ENCODE measurements at places on chromosomes 16 and 17.

DNA sequence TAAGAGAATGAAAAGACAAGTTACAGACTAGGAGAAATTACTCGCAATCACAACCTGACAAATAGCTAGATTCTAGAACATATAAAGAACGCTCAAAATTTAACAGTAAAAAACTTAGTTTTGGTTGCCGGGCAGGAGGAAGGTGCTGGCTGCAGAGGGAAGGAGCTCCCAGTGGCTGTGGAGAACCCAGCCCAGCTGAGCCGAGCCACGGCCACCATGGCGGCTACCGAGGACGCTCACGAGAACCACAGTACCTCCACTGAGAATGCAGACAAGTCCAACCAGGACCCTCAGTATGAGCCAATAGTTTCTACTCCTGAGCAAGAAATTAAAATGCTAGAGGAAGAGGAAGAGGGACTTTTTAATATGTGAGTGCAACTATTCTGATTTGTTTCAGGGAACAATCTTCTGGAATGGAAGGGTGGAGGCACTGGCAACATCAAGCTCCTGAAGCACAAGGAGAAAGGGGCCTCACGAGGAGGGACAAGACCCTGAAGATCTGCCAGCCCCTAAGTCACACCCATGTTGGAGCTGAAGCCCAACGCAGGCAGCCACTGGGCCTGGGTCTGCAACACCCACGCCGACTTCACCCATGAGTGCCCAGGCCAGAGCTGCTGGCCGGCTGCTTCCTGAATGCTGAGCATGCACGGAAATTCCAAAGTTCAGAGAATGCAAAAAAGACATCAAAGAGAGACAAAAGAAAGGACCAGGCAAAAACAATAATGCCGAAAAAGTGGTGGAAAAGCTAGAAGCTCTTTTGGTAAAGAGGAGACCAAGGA lies 55.0 kb downstream of the DNAH17 start:
- no peak for DNase-seq

DNA sequence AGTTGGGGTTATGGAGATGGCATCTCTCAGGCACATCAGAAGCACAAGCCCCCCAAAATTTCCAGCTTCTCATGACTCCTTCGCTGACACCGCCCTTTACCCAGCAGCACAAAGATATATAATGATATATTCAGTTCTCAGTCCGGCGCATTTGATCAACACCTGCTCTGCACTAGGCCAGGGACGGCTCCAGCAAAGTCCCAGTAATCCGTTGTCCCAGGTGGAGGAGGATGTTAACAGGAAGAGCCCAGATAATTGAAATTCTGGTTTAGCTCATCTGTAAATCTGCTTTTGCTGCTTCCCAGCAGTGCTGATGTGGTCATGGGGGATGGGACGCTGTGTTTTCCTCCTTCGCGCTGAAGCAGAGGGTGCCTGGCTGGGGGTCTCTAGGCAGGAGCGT lies 131.5 kb downstream of the OR1D5 start:
- no peak for DNase-seq

GRCh38 chr17:50946223-50946890 lies 80.2 kb upstream of the TOB1 start:
- DNase-seq: no peak

DNA sequence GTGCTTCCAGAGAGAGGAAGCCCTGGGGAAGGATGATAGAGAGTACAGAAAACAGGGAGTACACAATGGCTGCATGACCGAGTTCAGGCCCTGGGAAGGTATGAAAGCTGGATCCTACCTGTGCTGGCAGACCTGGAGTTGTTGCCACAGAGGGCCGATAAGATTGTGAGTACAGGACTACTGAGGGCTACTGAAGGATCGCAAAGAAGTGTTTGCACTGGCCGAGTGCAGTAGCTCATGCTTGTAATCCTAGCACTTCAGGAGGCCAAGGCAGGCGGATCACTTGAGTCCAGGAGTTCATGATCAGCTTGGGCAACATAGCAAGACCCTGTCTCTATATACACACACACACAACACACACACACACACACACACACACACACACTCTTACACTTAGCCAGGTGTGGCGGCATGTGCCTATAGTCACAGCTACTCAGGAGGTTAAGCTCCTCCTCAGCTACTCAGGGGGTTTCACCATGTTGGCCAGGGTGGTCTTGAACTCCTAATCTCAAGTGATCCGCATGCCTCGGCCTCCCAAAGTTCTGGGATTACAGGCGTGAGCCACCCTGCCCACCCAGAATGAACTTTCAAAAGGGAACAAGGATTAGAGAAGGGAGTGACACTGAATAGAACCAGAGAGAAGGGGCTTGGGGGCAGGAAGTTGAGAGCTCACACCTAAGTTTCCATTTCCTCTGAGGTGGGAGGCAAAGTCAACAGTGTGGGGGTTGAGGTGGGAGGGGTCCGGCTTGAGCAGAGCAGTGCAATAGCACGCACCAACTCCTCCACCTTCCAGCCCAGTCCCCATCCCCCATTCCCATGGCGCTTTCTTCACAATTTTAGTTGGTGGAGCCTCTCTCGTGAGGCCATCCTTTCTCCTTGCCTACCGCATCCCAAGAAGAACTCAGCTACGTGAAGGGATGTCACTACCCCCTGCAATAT lies 7.5 kb downstream of the SCIMP start:
- DNase-seq: no peak

DNA sequence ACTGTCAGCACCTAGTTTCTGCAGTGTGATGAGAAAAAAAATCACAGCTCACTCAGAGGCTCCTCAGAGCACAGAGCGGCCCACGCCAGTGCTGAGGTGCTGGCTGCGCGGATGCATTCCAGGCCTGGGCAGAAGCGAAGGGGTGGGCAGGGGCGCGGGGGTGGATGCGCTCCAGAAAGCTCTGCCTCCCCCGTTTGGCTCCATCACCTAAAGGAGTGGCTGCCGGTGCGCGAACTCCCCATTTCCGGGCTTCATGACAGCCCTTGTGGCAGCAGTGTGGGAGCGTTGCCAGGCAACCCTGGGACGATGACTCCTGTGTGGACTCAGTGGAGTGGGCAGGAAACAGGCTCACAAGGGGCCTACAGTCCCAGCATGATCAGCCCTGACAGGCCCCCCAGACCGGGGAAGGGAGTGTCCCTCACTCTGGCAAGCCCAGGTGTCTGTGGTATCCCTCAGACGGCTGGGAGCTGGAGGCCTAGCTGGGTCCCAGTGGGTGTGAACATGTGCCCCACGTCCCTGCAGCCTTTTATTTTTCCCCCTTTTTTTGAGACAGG lies 32.8 kb upstream of the NUDT16L1 start:
- peak; percentile 68 for DNase-seq

- DNase-seq: no peak
Measured at GRCh38 chr17:38693700-38694329, 11.3 kb upstream of the MLLT6 start.

- DNase-seq: no peak
Measured at GRCh38 chr16:11977376-11978041, 975 bp downstream of the SNX29 start.

DNA sequence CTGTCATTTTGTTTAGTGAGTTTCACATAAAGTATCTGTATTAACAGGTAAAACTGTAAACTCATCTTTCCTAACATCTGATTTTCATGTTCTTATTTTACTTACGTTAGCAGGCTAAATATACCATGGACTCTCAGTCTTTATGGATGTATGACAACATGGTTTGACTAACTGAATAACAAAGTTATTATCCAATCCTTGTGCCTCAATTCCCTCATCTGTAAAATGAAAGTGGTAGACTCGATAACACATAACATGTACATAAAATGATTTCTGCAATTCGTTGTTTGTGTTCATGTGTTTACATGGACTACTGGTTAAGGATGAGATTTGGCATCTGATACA lies 9.5 kb upstream of the PCTP start:
- no peak for DNase-seq

Data from stimulated activated CD4-positive, alpha-beta T cell treated with anti-CD3 and anti-CD28 coated beads, Interleukin-4, amount 100 ng/mL, for 48 hours (primary cell).